Naive thymus-derived CD8-positive, alpha-beta T cell (primary cell): ENCODE measurements at places on chromosomes 2 and 18. TPM values are rescaled to one million over a fixed set of nuclear protein-coding genes. Genes with fewer than 3 reads are reported as not detected.

DNA sequence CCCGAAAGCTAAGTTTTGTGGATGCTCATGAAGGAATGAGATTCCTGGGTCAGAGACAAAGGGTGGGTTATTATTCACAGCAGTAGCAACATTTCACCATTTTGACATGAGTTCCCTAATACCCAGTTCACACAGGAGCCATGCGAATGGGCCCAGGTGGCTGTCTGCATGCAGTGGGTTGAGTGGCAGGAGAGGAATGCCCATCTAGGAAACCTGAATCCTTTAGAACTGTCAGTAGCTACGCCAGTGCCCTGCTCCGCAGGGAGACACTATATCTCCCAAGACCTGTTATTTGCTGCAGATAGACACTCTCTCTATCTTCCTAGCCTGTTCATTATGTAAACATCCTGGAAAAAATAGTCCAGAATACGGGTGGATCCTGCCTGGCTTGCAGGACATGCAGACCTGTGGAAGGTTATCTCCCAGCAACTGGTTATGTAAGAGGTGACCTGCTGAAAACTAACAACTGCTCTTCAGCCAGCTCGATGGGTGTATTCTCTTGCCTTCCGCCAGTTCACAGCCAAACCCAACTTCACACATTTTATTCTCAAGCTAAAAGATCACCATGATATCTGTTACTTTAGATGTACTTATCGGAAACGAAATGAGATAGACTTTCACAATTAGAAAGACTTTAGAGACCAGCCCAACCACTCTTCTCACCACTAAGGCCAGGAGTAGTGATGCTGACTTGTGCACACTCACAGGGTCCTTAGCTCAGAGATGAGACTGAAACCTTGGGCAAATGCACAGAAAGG is 59.1 kb downstream of the MBP start:
- DNase-seq, result no peak

- no peak for DNase-seq
Observed at GRCh38 chr2:85175369-85176299, 42.4 kb downstream of the TCF7L1 start.

- no peak for DNase-seq
Observed at GRCh38 chr18:74529378-74529777, 4.9 kb upstream of the CNDP1 start.

DNA sequence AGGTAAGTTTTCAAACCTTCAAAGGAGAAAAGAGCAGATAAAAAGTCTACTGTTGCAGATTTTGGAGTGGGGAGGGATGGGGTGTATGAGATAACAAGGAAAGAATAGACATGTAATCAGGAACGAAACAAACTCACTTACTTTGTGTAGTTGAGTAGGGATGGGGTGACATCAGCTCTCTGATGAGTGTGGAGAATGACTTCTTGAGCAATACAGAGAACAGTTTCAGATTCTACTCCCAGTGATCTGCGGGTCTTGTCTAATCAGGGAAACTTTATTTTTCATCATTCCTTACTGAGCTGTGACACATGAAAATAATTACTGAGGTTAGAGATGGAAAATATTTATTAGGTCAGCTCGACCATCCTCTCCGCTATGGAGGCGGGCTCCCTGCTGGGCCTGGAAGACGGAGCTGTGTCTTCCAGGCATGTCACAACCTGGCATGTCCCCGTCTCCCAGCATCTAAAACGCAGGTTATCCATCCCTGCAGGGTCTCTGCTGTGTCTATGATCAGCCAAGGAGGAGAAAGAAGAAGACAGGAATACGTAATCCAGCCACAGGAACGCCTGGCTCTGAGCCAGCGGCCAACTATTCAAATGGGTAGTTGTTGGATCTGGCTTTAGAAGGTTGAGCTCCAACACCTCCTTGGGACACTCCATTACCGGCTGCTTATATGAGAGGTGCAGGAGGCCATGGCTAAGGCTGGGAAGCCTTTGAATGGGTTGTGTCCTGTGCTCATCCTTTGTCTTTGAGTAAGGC is 99.0 kb upstream of the SATB2 start:
- no peak for DNase-seq

GRCh38 chr2:17576802-17577201 is 36.3 kb downstream of the VSNL1 start:
- no peak for DNase-seq

- no peak for DNase-seq
Observed at GRCh38 chr2:18829251-18829902, 240.0 kb upstream of the NT5C1B start.

DNA sequence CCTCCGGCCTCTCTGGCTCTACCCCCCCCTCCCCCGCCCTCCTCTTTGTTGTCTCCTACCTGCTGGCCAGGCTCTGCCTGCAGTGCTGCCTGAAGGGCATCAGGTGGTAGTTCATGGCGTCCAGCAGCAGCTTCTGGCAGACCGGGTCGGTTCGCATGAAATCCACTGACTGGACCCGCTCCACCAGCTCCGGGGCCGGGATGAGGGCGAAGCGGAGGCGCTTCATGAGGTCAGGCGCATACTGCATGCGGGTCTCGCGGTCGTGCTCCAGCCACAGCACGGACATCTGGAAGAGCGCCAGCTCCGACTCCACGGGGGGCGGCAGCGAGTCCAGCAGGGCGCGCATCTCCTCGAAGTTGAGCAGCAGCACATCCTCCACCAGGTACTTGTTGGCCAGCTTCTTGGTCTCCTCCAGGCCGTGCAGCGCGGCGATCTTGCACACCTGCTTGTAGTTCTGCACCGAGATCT is 3.2 kb downstream of the KLHL14 start:
- no peak for DNase-seq

- DNase-seq, result no peak
Observed at GRCh38 chr2:54420524-54421172, 35.5 kb upstream of the SPTBN1 start.

DNA sequence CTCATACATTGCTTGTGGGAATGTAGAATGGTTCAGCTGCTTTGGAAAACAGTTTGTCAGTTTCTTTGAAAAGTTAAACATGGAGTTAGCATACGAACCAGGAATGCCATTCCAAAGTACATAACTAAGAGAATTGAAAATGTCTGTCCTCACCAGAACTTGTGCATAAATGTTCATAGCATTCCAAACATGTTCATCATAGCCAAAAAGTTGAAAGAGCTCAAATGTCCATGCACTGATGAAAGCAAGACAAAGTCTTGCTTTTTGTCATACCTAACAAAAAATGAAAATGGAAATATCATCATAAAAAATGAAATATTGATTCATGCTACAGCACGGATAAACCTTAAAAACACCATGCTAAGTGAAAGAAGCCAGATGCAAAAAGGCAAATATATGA is 408.8 kb upstream of the UBE2E3 start:
- DNase-seq, result no peak

DNA sequence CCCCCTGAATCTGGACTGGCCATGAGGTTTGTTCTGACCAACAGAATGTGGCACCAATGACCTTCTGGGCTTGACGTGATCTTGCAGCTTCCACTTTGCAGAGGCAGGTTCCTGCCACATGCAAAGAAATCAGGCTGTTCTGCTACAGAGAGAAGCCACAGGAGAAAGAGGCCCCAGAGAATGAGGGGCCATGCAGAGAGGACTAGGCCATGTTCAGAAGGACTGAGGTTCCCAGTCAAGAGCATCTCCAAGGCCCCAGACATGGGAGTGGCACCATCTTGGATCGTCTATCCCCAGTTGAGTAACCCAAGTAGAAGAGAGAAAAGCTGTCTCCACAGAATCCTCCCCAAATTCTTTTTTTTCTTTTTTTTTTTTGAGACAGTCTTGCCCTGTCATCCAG is 131.1 kb downstream of the ZBTB7C start:
- no peak for DNase-seq

DNA sequence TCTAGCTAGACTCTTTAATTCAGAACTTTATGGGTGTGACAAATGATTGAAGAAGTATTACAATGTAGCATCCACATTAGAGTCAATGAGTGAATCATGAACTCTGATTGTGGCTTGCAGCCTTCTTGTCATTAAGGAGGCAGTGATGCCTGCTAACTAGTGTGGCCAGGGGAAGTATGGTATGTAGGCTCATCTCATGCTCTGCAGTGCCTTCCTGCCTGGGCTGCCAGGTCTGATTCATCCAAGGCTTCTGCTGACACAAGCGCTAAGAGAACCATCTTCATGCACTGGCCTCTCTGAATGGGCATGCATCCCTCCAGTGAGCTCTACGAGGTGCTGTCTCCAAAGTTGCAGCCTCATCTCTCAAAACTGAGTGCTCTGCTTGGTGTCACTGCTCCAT is 144.3 kb downstream of the MTCL1 start:
- no peak for DNase-seq

DNA sequence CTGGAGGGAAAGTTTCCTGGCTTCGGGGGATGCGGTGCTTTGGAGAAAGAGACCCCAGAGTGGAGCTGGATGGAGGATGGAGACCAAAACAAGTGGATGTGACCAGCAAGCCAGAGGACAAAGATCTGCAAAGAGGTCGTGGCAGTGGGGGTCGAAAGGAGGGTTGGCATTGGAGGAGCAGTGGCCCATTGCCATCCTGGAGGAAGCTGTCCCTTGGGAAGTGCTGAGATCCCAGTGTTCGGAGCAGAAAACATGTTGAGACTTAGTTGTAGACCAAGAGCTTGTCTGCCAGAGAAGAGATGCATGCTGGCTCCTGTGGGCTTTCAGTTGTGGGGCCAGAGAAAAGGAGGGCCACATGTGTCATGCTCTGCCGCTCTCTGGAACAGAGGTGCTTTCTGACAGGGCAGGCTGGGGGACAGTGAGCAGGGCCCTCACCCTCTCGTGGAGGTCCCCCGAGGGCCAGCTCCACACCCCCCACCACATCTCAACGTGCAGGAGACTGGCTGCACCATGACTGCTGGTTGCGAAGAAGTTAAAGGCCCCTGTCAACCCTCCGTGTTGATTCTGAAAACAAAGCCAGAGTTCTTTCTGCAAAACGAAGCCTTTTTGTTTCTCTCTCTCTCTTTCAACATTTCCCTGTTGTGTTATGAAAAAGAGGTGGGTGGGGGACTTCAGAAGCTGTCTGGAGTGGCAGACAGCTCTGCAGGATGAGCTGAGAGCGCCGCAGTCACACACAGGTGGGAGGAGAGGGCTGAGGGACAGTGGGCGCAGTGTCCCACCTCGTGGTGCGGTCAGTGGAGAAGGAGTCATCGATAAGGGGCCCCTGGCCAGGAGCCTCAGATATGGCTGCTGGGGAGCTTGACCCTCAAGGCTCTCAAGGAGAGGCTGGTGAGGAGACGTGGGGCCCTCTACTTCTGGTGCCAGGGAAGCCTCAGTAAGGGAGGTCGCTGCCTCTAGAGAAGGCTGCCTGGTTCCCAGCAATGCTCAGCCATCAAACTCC is 77.6 kb upstream of the BCL2L11 start:
- no peak for DNase-seq

DNA sequence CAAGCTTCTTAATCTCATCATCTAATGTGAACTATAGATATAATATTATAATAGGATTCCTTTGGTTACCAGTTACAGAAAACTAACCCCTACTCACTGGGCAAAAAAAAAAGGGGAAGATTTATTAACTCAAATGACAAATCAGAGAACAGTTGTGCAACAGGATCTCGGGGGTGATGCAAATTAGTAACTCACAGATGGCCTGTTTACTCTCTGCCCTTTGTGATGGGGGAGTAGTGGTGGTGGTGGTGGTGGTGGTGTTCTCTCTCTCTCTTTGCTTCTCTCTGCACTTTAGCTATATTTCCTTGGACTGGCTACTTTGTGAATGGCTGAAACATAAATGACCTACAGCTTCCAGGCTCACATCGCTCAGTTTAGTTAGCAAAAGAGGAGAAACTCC is 59.0 kb downstream of the TMEM247 start:
- no peak for DNase-seq

DNA sequence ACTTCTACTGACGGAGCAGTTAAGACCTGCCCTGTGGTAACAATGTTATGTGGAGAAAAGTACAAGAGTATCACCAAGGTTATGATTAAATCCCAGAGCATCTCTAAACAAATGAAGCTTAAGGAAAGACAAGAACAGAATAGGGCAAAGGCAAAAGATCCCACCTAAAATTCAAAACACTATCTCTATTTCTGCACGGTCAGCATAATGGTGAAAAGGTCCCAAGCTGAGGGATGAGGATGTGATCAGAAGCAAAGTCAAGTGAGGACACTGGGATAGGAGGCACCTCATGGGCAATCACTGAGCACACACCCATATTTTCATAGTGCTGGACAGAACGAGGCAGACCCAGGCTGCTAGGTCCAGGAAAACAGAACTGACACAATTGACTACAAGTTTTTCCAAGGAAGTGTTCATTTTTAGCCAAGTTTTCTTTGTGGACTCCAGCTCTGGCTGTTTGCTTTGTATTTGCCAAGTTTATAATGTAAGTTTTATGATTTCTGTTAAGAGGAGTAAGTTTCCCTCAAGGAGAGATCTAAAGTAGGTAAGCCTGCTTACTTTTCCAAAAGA is 77.8 kb downstream of the NCKAP5 start:
- DNase-seq, result no peak

- DNase-seq, result no peak
Observed at GRCh38 chr2:16742026-16742425, 76.4 kb upstream of the CYRIA start.

GRCh38 chr2:86333378-86333777 is 4.0 kb downstream of the REEP1 start:
- DNase-seq, result no peak

DNA sequence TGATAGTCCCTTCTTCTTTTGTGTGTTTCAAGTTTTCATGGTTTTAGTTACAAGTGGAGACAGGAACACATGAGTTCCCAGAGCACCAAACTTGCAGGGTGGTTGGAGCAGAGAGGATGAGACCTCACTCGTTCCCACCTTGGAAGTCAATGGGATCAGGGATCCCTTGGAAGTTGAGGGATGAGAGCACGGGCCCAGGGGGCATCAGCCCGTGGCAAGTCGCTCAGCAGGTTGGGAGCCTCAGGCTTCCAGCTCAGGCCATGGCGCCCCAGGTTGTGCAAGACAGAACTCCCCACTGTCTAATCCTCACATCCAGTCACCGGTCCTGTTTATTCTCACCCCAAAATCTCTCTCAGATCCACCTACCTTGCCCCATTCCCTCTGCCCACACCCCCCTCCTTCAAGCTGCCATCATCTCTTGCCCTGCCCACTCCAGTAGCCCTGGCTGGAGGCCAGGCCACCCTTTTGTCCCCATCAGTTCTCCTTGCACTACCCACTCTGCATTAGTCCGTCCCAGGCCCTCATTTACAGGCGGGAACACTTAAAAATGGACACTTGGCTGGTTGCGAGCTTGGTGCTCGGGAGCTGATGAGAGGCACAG is 37.6 kb upstream of the FOSL2 start:
- DNase-seq, result no peak

- no peak for DNase-seq
Observed at GRCh38 chr2:214856137-214856536, 46.7 kb upstream of the BARD1 start.

The ZSWIM2 gene
- not detected for total RNA-seq

The EPG5 gene
- total RNA-seq, result 53.5 TPM

The ALPG gene
- not detected for total RNA-seq

The RAX gene
- total RNA-seq, result not detected

The PIK3C3 gene
- total RNA-seq, result 67.9 TPM

The IER3IP1 gene
- total RNA-seq, result 8.1 TPM

The RGPD4 gene
- 0.83 TPM for total RNA-seq

The ARHGAP28 gene
- not detected for total RNA-seq

The CCDC148 gene
- not detected for total RNA-seq

The PLB1 gene
- not detected for total RNA-seq
